ENCODE measurements at places on chromosomes 11 and 22. TPM values are rescaled to one million over a fixed set of nuclear protein-coding genes. Genes with fewer than 3 reads are reported as not detected.

DNA sequence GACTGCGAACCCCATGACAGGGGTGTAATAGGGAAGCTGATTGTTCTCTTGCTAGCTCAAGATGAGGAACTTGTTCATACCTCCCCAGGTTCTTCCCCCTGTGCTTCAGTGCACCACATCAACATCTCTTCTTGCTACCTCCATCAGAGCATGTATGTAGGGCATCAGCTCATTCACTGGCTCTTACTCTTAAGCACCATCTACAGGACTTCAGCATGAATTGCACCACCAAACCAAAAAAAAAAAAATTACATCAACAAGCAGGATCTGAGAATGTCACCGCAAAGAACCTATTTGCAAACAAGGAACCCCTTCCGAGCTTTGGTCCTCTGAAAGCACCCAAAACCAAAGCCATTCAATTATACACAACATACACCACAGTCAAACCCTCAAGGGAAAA lies 2226.5 kb upstream of the RAG2 start:
- DNase-seq = no peak

GRCh38 chr11:117121176-117121575 lies 22.9 kb upstream of the PAFAH1B2 start:
- no peak for DNase-seq

GRCh38 chr11:34850334-34850733 lies 65.8 kb downstream of the APIP start:
- DNase-seq = no peak

- DNase-seq = no peak
Observed at GRCh38 chr22:45230026-45230721, 10.5 kb downstream of the KIAA0930 start.

DNA sequence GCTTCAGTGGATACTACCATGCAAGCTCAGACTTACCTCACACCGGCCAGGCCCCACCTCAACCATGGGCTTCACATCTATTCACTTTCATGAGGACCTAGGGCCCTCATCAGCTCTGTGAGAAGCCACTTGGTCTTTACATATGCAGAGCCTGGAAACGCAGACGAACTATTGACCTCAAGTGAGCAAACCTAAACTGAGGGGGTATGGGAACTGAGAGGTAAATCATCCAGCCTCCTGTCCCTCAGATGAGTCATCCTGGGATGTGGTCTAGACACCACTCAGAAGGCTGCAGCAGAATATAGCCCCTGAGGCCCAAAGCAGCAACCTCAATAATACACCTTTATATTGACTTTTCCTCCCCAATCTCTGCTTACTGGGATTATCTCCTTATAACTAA lies 578.0 kb downstream of the INSC start:
- no peak for DNase-seq

DNA sequence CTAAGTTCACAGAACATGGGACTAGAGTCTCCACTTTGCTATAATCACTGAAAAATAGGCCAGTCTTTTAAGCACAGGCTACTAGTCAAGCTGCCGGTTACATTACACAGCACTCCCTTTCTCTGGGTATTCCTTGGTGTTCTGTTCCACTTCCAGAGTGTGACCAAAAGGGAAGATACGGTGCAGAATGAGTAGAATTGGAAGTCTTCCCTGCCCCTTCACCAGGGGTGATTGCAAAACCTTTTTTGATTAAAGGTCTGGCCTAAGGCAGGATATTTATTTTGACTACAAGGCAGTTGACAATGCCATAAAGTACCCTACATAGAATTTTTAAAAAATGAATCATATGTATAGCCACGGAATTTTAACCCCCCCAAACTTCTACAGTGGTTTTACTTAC lies 59.6 kb upstream of the ADORA2A start:
- no peak for DNase-seq

- DNase-seq = no peak
Observed at GRCh38 chr11:27619763-27620335, 80.4 kb downstream of the BDNF start.

- DNase-seq = peak; percentile 23
Observed at GRCh38 chr22:20155330-20156041, 4.6 kb upstream of the CCDC188 start.

DNA sequence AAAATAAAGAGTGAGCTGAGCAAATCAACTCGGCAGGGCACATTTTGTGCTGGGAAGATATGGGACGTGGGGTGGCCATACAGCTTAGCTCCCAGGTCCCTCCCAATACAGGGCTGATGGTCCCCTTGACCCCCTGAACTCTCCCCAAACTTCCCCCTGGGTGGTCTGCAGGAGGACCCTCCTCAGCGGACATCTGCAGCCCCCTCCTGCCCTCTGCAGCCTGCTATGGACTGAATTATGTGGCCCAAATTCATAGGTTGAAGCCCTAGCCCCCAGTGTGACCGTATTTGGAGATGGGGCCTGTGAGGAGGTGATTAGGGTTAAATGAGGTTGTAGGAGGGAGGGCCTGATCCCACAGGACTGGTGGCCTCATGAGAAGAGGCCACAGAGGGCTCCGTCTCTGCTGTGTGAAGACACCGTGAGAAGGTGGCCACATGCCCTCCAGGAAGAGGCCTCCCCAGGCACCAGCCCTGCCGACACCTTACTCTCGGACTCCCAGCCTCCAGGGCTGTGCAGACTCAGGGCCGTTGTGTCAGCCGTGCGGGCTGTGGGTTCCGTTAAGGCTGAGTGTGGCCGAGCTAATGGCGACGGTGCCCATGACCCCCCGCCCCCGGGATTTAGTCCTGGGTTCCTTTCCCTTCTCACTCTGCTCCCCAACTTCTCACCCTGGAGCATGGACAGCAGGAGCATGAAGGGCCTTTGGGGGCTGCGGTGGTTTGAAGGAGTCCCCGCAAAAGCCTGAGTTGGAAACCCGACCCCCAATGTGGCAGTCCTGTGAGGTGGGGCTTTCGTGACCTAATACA lies 1042.8 kb downstream of the BRD1 start:
- DNase-seq = no peak

The TRIM29 gene
- total RNA-seq = not detected

GRCh38 chr22:43447380-43447779 lies 35.6 kb downstream of the MPPED1 start:
- no peak for DNase-seq

The TYMP gene
- total RNA-seq = 22.2 TPM

The PVALB gene
- total RNA-seq = not detected

The WNT11 gene
- not detected for total RNA-seq

All from MG63 (cell line).